ENCODE measurements at places on chromosomes 3 and 15. TPM values are rescaled to one million over a fixed set of nuclear protein-coding genes. Genes with fewer than 3 reads are reported as not detected.

Gene GP9
- total RNA-seq, result not detected

Gene CFAP91
- total RNA-seq, result 3.7 TPM

DNA sequence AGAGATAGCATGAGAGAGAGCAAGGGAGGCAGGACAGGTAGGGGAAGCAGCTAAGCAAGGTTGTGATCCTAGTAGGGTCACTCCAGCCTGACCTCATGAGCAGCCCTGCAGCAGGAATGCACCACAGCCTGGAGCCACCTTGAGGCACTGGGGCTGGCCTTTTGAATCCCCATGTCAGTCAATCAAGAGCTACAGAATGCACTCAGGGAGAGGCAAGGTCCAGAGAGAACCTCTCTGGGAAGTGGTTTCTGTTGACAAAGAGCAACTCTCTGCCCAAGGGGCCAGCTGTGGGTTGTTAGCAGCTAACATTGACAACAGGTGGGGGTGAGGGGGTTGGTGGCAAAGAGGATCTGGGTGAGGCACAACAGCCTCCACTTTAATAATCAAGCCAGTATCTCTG lies 54.6 kb downstream of the TRANK1 start:
- no peak for DNase-seq

- no peak for DNase-seq
Measured at GRCh38 chr3:108818404-108818803, 4.2 kb upstream of the TRAT1 start.

GRCh38 chr15:96353930-96354730 lies 23.6 kb downstream of the NR2F2 start:
- peak; percentile 71 for DNase-seq

Gene RBM6
- total RNA-seq, result 154 TPM

- DNase-seq, result no peak
Measured at GRCh38 chr15:81323559-81323943, 390 bp downstream of the STARD5 start.

Gene ISLR2
- 1.2 TPM for total RNA-seq

Gene SLC28A2
- total RNA-seq, result not detected

DNA sequence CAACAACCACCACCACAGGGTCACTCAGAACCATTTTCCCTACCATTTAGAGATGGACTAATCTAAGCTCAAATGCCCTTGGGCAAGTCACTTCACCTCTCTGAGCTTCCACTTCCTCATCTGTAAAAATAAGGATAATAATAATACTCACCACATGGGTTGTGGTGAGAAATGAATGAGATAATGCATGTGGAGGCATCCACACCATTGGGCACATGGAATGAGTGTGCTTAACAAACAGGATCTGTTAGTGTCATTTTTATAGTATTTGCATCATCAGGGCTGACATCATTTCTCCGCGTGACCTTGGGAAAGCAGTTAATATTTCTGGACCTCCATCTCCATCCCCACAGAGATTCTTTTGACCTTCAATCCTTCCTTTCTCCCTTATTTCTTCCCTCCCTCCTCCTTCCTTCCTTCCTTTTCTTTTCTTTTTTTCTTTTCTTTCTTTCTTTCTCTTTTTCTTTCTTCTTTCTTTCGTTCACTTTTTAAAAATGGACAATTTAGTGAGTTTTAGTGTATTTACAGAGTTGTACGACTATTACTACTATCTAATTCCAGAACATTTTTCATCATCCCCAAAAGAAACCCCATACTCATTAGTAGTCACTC lies 7.7 kb upstream of the RFT1 start:
- peak; percentile 0 for DNase-seq

DNA sequence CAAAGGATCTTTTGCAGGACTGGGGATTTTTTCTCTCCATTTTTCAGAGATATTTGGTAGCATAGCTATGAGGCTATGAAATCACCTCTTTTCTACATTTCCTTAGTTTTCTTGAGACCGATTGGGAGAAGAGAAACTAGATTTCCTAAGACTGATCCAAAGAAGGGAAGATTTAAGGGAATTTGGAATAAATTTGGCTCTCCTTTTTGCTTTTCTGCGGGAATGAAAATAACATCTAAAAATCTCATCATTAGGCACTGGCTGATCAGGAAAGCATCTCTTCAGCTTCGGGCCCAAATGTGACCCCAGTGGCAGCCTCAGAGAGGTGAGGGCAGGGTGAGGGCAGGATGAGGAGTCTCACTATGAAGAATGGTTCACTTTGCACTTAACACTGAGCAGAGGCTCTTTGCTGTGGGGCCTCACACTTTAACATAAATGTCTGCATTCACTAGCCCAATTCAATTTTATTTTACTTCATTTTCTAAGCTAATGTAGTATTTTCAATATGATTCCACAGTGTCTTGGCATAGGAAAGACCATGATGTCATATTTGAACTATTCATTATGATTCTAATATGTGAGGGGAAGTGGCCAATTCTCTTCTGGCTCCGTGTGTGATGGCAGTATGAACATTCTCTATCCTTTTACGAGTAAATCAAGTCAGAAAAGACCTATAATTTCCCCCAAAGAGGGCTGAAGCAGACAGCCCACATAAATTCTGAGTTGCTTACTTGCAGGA lies 193.2 kb downstream of the MEX3B start:
- DNase-seq, result no peak

DNA sequence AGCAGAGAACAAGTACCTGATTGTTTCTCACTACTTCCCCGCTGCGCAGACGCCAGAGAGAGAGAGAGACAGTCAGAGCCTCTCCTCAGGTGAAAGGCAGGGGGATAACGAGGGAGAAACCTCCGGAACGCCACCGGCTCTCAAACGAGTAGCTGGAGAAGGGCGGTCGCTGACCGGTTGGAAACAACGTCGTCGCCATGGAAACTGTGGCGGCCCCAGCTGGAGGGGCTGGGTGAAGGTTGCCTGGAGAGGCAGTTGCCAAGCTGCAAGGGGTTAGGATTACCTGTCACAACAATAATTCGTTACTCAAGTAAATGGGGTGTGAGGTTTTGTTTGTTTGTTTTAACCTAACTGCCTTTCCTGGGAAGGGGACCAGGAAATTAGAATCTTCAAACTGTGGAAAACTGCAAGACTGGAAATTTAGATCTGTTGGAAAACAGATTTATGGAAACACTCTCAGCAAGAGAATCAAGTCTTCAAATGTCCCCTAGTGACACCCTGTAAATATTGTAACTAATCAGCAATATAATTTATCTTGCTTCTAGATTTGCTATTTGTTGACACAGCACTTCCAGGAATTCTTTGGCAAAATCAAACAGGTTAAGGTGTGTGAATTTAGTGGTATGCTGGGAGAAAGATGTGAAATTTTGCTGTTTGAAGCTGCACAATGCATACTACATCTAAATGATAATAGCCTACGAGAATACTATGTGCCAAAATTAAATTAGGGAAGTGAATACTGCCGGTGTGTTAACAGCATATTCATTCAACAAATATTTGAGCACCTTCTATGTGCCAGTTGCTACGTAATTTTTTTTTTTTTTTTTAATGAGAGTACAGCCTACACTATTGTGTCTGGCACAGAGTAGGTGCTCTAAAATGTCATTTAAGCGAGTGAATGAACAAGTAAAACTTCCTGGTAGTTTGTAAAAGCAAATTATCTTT lies at the start of gene DNAH12:
Gene DNAH12, minus strand, starts transcription at position 164 of the 945 bp plus-strand sequence. CDS start 1,474 bp downstream, outside the sequence.
- DNase-seq, result peak; percentile 80

DNA sequence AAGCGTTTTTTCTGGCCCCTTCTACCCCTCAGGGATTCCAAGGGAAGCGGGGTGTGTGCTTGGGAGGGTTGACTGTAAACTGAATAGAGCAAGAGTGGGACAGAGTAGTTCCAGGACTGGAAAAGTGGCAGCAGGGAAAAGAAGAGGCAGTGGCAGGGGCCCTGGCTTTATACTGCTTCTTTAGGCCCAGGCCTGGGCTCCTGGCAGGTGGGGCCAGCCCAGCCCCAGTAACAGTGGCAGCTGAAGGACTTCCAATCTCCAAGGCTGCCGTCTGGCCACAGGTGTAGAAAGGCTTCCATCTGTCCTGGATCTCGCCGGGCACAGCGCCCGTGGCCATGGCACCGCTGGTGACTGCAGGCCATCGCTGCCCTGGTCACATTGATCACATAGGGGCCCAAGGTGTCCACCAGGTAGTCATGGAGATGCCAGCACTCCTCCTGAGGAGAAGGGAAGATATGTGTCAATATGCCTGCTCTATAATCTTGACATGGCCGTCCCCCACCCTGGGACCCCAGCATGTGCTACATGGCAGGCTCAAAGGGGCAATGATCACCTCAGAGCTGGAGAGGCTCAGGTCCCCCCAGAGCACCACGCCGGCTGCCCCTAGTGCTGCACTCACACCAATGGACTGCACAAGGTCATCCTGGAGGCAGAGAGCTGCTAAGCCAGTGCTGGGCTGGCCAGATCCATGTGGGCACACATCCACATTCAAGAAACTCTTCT lies 1.0 kb upstream of the IFRD2 start:
- DNase-seq, result no peak

DNA sequence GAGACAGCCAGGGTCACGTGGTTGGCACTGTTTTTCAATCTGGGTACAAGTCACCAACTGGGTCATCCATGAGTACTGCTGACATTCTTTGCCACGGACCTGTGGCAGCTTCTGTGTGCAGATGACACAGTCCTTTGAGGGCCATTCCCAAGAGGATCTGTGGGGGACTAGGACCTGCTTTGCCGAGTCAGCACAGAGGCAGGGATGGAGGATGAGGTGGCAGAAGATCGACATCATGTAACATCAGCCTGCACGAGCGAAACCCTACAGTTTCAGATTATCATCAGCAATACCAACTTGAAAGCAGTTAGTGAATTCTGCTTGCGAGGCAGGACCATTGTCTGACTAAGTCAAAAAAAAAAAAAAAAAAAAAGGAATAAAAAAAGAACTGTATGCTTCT lies 227.7 kb downstream of the FOXP1 start:
- no peak for DNase-seq

Gene CCDC54
- not detected for total RNA-seq

Gene PAK6
- total RNA-seq, result 0.91 TPM

DNA sequence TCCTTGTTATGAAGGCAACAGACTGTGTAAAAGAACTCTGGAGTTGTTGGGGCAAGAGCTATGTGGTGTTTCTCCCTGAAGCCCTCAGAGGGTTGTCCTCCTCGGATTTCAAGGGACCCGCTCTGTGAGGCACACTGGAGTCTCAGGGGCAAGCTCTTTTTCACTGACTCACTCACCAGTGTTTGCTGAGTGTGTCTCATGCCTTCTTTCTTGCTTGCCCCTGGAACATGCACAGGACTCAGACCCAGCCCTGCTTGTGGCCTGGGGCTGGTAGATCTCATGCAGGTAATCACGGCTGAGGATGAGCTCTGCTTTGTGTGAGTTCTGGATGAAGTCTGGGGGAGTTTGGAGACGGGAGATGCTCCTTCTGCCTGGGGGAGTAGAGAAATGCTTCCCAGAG lies 93.7 kb downstream of the CACNA1D start:
- no peak for DNase-seq
